HEK293T (cell line): ENCODE measurements at places on chromosomes 4 and X.
A peak's percentile ranks its signal among the peaks of the same experiment; 100 is the strongest.

DNA sequence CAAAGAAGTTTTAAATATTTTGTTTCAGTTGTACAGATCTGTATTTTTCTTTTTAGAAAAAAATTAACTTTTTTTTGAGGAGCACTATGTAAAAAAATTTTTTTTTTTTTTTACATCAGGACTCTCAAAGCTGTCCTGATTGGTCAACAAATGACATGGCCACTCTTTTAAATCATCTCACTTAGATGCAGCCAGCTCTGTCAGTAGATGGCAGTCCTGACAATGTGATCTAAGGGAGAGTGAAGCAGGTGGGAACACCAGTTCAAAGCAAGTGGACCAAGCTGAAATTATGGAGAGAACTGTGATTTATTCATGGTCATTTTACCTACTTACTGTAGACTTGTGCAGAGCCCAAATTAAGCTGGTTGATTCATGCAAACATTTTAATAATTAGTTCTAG lies 174.7 kb upstream of the GPRIN3 start:
- peak; percentile 45 for DNase-seq

DNA sequence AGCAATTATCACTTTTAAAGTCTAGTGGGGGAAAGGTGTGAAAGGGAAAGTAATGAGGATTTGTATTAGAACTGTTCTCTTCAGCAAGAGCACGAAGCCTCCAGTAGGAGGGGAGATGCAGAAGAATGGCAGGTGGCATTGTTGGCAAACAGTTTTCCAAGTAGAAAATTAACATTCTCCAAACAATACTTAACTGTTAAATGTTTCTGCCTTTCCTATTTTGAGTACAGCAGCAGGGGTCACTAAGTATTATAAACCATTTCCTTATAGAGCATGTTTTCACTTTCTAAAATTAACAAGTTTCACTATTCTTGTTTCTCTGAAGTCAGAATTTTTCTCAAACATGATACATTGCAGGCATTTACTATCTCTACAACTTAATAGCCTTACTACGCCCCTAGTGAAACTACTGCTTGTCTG lies 58.7 kb downstream of the LEF1 start:
- no peak for DNase-seq

DNA sequence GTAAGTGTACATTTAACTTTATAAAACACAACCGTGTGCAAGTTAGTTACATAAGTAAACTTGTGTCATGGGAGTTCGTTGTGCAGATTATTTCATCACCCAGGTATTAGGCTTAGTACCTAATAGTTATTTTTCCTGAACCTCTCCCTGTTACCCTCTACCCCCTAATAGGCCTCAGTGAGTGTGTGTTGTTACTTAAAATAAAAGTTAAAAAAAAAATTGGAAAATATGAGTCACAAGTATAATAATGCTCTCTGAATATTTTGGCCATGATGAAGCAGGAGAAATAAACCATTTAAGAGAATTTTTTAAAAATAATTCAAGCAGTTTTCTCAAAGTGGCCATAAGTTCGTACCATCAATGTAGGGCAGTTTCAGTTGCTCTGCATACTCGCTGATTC lies 105.1 kb upstream of the GRID2 start:
- no peak for DNase-seq

DNA sequence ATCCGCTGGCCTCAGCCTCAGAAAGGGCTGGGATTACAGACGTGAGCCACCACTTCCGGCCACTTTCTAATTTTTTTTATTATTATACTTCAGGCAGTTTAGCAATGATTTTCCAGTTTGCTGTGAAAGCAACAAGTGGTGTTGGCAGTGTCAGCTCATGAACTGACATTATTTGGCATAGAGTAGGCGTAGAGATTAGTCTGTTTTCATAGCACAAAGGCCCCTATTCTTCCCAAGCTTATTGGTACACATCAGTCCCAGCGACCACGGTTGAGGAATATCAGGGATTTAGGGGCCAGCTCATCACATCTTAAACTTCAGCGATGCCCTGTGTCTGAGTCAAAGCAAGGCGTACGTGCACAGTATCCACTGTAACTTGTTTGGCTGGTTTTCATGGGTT lies 53.0 kb upstream of the RASSF6 start:
- no peak for DNase-seq

DNA sequence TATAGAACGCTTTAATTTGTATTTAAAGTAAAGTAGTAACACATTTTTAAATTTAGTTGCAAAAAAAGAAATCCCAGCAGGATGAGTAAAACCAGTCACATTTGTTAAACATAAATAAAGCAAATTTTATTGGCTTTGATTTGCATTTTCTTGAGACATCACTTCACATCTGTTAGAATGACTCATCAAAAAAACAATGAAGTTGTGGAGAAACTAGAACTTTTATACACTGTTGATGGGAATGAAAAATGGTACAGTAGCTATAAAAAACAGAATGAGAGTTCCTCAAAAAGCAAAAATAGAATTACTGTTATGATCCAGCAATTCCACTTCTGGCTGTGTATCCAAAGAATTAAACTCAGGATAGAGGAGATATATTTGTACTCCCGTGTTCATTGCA lies 454.0 kb upstream of the KLHL4 start:
- DNase-seq: no peak

DNA sequence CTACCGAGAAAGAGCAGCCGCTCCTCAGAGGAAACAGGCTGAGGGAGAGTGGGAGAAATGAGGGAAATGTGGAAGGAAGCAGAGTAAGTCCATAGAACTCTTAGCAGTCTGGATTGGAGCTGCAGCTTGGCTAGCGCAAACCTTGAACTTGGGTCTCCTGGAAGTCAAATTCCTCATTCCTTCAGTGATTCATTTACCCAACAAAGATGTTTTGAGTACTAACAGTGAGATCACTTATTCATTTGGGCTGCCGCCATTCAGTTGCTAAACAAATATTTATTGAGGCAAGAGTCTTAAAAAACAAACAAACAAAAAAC lies 51.5 kb downstream of the SEL1L3 start:
- no peak for DNase-seq

DNA sequence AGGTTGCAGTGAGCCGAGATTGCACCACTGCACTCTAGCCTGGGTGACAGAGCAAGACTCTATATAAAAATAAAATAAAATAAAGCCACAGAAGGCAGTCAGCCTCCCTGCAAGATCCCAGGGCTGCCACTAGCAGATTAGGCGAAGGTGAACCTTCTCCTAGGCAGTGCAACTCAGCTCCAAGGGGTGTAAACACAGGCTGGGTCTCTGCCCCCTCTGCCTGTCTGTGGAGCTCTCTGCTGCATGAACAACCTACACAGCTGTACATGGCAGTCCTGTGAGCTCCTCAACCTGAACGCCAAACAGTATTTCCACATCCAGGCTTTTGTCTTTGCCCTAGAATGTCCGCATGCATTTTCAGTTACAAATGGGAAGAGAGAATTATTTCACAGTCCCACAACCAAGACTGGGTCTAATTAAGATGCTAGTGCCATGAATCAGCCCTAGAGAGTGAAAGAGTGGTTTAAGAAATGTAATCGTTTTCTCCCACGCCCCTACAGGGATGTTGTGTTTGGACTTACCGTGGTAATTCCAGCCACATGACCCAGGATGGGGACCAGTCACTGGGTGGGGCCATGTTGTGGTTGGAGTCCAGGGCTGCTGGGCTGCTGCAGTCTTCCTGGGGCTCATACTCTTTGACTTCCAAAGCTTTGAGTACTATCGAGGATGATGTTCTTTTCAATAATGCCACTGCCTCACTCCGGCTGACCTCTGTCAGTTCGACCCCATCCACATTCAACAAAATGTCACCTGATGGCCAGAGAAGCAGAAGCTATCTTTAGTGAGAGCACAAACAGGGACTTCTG lies 99.0 kb downstream of the FIP1L1 start:
- DNase-seq: no peak

- DNase-seq: no peak
Observed at GRCh38 chrX:358651-359143, 28.0 kb downstream of the PPP2R3B start.

- DNase-seq: no peak
Observed at GRCh38 chr4:10694151-10694827, 9.7 kb upstream of the CLNK start.

GRCh38 chrX:150899191-150899757 lies 806 bp upstream of the CD99L2 start:
- DNase-seq: peak; percentile 33

DNA sequence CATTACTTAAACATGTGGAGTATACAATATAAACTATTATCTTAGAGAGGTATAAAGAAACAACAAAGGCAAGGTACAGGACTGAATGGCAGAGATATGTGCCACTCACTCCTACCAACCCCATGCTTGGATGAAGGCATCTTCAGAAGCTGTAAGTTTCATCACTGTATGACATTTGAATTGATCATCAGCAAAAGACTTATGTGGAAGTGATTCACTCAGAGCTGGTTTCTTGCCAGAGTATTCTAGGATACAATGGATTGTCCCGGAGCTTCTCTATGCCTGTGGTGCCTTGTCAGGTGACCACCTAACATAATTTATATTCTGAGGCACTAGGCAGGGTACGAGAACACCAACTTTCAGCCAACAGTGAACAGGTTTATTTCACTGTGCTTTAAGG lies 392.2 kb downstream of the PPP1R2C start:
- no peak for DNase-seq

DNA sequence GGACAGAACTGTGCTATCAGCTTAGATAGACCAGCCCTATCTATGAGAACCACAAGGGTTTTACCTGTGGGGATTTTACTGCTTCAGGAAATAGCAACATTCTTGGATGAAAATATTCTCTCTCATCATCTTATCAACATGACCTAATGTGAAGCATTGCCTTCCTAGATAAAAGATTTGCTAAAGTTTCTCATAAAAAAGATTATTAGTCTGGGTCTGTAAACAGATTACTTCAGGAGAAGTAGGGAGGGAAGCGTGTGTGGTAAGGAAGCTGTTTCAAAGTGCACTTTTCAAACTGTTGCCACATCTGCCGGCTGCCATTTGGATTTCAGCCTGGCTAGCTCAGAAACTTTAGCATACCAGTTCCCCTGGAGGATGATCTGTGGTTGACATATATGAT lies at the start of gene NOX1:
Gene NOX1, minus strand, starts transcription at position 35 of the 400 bp plus-strand sequence. CDS start 220 bp downstream, outside the sequence.
- no peak for DNase-seq

- DNase-seq: no peak
Observed at GRCh38 chr4:54065282-54066087, 1.1 kb upstream of the CHIC2 start.

DNA sequence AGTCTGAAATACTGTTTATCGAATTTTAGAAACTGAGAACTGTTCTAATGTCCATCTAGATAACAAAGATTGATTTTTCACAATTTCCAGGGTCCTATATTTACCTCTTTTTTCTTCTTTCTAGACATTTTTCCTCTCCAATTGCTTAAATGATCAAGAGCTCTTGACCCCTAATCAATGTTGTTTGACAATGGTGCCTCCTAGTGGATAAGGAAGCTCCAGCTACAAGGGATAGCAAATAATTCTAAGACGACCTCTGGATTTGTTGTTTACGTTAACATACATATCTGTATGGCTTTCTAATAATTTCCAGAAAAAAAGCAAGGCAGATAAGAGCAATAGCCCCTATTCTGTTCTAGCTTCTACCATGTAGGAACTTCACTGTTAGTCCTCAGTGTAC lies 35.8 kb downstream of the GPR82 start:
- DNase-seq: peak; percentile 31

DNA sequence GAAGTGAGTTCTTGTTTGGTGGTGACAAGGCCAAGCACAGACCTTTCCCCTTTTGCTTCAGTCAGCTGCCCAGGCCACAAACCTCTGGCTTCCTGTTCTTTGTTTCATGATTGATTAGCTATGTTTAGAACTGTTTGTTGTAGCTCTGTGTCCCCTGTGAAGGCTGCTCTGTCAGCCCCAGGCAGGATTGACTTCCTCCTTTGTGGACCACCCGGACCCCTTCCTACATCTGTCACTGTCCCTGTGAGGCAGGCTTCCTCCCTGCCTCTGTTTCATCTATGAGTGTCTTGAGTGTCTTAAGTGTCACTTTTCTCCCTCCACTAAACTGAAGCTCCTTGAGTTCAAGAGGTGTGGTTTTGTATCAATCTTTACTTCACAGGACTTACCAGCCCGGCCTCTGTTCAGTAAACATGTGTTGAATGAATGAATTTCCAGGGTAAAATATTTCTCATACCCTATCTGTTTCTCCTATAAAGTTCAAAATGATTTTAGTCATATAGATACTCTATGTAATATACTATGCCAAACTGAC lies 83.5 kb downstream of the ZNF674 start:
- DNase-seq: no peak

GRCh38 chr4:35526456-35526855 lies 717.9 kb downstream of the ARAP2 start:
- DNase-seq: no peak

GRCh38 chrX:82218361-82218760 lies 1016.5 kb downstream of the SH3BGRL start:
- DNase-seq: peak; percentile 20

DNA sequence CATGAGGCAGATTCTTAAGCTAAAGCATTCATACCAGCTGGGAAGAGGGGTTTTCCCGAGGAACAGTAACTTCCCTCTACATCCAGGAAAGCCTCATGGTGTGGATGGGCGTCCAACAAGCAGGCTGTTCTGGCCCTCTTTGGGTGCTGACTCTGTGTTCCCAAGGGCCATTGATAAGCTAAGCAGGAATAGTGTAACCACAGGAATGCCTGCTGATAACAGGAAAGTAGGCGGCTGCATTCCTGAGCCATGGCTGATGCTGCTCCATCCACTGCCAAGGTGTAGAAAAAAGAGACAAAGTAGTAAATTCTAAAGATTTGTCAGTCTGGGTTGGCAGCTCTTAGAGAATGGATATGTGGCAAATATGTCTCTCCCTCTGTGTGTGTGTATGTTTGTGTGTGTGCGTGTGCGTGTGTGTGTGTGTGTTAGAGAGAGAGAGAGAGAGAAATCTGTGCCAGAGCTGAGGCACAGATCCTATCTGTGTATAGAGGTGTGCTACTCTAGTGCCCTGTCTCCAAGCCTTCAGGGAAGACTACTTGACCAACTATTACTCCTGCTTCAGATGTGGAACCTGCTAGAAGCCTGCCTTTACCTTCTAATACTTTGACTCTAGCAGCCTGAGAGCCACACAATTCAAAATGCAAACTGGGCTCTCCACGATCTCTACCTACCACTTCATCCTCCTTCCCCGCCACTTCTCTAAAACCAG lies 353.1 kb upstream of the NR3C2 start:
- DNase-seq: no peak

DNA sequence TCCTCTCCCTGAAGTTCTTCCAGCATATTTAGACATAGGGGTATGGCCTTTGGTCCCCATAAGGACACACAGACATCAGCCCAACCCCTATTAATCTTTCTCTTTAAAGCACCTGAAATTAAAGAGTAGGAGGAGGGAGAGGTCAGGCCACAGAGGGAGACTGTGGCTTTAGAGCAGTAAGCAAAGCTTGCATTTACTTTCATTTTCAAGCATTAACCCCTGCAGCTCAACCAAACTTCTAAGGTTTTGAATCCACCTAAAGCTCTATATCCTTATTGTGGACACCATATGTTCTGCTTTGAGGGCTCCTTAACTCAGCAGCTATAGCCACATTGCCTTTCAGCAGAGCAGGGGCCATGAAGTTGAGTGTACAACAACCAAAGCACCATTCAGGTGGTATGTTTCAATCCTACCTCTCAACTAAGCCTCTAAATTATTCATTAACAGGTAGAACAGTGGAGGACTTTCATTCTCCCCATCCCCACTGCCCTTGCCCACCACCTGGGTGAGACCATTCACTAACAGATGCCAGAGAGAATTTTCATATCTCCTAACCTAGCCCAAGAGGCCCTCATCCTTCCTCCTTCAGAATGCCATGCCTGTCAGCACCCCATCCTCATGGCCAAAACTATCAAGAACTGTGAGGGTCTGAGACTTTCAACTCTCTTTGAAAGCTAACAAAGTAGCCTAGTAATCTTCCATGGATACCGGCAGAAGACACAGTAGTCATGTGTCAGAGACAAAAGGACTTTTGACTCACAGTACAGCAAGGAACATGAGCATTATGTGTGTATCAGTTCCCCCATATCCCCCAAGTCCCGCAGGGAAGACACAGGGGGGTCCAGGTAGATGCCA lies 20.8 kb downstream of the LIN54 start:
- DNase-seq: no peak
